ENCODE measurements at places on chromosomes 2 and 18.

- no peak for DNase-seq
Observed at GRCh38 chr2:62939735-62940491, 110.7 kb upstream of the OTX1 start.

DNA sequence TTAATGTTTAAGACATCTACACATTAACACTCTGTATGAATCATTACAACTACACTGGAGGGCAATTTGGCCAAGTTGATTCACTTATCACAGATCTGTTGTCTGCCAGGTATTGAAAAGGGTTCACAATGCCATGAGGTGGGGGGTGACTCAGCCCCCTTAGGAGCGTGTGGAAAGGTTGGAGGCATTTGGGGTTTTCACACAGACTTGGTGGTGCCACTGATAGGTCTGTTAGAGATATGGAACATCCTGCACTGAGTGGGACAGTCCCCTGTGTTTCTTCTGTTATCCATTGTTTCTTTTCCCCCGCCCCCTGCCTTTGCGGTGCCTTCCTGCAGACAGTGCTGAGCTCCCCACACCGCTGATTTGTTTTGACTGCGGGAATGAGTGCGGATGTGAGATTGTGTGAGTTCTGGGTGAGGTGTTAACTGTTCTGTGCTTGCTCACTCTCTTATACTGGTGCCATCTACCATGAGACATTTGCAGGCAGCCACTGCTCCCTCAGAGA is 9.3 kb upstream of the TSN start:
- no peak for DNase-seq

GRCh38 chr2:233289648-233290047 is 18.0 kb upstream of the SAG start:
- no peak for DNase-seq

GRCh38 chr2:239064891-239065290 is 217.0 kb downstream of the TWIST2 start:
- DNase-seq: no peak

GRCh38 chr2:176763130-176763529 is 449.5 kb upstream of the HNRNPA3 start:
- DNase-seq: no peak

GRCh38 chr2:53802617-53803151 is 15.8 kb downstream of the ERLEC1 start:
- no peak for DNase-seq

- DNase-seq: no peak
Observed at GRCh38 chr2:130728007-130728454, 839 bp upstream of the GPR148 start.

GRCh38 chr2:150357770-150358467 is 129.5 kb downstream of the RND3 start:
- no peak for DNase-seq

DNA sequence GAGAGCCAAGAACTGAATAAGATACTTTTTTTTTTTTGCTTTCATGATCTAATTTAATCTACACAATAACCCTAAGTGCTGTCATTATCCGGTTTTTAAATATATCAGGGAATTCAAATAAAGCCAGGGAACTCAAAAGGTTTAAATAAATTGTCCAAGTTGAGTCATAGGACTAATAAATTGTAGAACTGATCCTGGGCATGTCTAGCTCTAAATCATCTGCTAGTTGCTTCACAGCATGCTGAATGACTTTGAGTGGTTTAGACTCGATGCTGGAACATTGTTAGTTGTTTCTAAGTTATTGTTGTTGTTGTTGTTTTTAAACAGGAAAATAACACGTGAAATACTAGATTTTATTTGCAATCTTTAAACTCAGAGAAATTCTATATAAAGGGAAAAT is 147.2 kb upstream of the HNMT start:
- DNase-seq: no peak

DNA sequence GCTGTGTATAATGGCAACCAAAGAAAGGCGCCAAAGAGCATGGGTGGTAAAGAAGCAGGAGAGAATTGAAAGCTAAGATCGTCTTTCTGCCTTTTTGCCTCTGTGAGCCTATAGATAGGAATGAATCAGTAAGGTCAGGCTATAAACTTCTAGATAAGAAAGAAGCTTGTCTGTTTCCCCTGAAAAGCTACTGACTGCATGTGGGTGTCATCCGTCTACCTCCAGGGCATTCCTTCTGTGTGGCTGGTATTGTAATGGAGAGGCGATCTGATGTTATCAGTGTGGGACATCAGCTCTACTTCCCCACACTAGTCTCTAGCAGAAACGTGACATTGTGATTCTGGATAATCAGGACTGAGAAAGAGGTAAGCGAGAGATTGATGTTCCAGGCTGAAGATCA is 63.4 kb upstream of the PLA2R1 start:
- no peak for DNase-seq

GRCh38 chr18:260547-260946 is 7.3 kb downstream of the THOC1 start:
- no peak for DNase-seq

DNA sequence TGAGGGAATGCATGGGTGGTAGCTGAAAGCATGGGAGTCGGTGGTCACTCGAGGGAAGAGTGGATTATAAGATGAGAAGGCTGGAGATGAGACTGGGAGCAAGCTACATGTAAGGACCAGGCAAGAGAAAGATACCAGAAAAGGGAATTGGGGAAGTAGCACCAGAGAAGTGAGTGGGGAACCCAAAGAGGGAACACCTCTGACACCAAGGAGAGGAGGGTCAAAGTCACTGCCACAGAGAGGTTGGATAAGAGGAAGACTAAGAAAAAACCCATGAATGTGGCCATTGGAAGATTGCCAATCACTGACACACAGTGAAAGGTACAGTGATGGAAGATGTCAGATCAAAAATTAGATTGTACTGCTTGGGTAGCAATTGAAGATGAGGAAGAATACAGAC is 473.9 kb downstream of the BCL11A start:
- DNase-seq: no peak

DNA sequence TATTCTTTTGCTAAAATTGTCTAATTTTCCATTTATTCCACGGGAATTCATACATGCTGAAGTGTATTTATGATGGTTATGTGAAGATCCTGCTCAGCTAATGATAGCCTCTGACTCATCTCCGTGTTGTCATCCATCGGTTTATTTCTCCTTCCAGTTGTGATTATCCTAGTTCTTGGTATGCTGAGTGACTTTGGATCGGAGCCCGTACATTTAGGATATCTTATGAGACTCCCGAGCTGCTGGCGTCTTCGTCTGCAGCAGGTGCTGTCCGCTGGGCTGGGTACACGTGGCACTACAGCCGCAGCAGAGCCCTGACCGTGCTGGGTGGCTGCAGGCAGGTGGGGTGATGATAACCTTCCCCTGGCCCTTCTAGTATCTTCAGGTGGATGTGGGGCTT is 40.1 kb upstream of the GALR1 start:
- no peak for DNase-seq

All from cortex of kidney (tissue), 1 donor.